ENCODE measurements at places on chromosomes 5 and 9.

GRCh38 chr5:64201996-64202395 lies 36.4 kb downstream of the RNF180 start:
- DNase-seq = no peak

GRCh38 chr5:56309262-56309826 lies 76.2 kb upstream of the ANKRD55 start:
- no peak for DNase-seq

GRCh38 chr5:134053840-134054338 lies 49.1 kb upstream of the VDAC1 start:
- DNase-seq = no peak

- DNase-seq = no peak
These were observed 277.6 kb upstream of the EFNA5 start for GRCh38 chr5:107948377-107948776.

- no peak for DNase-seq
These were observed 21.8 kb downstream of the CDKN2A start for GRCh38 chr9:21972361-21972760.

GRCh38 chr9:73596321-73596720 lies 444.7 kb downstream of the ANXA1 start:
- DNase-seq = no peak

- no peak for DNase-seq
These were observed 16.2 kb downstream of the HACD4 start for GRCh38 chr9:21015129-21015815.

GRCh38 chr5:168104811-168105481 lies 186.5 kb upstream of the WWC1 start:
- DNase-seq = no peak

DNA sequence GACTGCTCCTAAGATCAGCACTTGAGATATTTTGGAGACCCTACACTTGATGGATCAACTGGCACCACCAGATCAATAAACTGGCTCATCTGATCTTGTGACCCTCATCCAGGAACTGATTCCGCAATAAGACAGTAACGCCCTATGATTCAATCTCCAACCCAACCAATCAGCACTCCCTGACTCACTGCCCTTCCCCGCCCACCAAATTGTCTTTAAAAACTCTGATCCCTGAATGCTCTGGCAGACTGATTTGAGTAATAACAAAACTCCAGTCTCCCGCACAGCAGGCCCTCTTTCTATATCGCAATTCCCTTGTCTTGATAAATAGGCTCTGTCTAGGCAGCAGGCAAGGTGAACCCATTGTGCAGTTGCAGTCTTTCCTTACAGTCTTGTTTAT lies 677.0 kb downstream of the LRRC70 start:
- no peak for DNase-seq
